ENCODE measurements at places on chromosomes 4 and X.

- no peak for DNase-seq
Observed at GRCh38 chr4:60617731-60618130, 582.4 kb upstream of the ADGRL3 start.

GRCh38 chrX:139862208-139862607 is 70.6 kb downstream of the ATP11C start:
- no peak for DNase-seq

DNA sequence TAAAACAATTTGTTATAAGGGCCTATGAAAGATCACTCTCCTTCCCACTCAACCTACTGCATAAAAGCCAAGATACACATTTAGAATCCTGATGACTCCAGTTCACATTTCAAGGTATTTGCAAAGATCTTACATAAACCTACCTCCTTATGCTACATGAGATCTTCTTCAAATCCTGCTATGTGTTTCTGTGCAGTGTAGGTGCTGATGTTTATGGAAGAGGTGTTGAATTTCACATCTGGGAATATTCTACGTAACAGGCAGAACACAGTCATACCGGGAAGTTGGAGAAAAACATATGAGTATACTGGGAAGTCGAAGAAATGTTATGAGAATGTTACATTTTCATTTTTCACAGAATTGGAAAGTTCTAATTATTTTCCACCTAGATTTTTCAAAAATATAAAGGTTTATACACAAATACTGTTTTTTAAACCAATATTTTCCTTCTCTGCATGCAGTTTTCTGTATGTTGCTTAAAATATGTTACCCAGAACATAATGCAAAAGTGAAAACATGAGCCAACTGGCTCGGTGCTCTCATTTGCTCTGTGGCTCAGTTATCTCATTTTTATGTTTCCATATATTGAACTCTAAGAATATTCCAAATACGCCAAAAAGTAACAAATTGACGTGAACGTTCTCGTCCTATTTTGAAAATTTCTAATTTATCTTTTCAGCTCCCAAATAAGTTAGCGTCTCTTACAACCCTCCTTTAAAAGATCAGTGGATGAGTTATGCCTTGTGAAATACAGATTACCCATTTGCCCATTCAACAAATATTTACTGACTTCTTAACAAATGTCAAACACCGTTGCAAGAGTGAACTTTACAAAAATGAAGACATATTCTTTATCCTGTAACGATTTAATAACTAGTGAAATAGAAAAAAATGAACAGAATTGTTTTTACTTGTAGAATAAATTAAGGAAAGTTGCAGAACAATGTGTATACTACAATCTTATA is 899.3 kb downstream of the STIM2 start:
- no peak for DNase-seq

DNA sequence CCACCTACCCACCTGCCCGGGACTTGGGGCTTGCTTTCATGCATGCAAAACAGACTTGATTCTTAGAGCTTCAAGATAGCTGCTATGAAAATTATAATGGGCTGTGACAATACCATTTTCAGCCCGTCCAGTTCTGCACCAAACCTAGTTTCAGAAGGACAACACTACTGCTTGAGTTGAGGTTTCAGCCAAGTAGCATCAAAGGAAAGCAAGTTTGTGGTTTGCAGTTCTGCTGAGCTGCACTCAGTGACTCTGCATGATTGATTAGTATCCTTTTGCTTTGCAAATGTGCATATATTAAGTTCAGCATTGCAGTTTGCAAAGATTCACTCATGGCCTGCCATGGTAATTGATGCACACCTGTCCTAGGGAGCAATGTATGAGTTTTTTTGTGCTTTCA is 442.7 kb downstream of the RPA4 start:
- no peak for DNase-seq

DNA sequence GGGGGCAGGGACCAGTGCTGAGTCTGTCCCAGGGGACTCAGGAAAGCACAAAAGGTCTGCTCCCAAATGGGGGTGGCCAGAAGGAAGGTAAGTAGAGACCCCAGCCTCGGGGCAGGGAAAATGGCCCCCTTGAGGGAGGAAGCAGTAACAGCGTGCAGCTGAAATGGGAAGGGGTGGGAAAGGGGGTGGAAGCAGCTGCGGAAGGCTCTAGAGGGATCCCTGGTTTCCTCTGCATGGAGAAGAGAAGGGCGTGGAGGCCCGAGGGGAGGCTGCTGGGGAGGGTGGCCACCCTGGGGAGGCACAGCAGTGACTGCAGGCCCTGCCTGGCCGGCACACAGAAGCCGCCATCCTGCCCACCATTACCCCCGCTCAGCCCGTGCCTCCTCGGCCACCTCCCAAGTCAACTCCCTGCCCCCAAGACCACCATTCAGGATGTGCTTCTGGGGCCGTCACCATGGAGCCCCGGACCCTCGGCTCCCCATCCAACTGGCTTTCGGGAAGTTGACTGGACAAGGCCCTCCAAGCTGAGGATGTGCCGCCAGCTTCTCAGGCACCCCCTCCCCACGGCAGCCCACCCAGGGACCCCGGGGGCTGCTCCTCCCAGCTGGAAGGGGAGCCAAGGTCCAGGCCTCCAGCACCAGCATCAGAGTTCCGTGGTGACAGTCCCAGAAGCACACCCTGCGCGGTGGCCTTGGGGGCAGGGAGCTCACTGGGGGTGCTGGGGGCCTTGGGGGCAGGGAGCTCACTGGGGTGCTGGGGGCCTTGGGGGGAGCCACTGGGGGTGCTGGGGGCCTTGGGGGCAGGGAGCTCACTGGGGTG is 23.6 kb downstream of the CFAP99 start:
- peak; percentile 24 for DNase-seq

GRCh38 chr4:158873795-158874401 is 105.1 kb downstream of the FNIP2 start:
- no peak for DNase-seq

DNA sequence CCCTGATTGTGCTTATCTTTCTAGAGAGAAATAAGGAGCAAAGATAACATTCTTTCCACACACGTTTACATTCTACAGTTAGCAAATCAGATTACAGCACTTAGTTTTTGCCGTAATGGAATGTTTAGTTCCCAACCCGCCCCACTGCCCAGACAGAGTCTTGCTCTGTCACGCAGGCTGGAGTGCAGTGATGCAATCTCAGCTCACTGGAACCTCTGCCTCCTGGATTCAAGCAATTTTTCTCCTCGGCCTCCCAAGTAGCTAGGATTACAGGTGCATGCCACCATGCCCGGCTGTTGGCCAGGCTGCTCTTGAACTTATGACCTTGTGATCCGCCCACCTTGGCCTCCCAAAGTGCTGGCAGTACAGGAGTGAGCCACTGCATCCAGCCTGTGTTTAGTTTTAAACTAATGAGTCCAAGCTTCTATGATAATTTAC is 8.4 kb upstream of the PRPS1 start:
- no peak for DNase-seq

- DNase-seq: no peak
Observed at GRCh38 chr4:154719087-154719486, 24.7 kb upstream of the LRAT start.

DNA sequence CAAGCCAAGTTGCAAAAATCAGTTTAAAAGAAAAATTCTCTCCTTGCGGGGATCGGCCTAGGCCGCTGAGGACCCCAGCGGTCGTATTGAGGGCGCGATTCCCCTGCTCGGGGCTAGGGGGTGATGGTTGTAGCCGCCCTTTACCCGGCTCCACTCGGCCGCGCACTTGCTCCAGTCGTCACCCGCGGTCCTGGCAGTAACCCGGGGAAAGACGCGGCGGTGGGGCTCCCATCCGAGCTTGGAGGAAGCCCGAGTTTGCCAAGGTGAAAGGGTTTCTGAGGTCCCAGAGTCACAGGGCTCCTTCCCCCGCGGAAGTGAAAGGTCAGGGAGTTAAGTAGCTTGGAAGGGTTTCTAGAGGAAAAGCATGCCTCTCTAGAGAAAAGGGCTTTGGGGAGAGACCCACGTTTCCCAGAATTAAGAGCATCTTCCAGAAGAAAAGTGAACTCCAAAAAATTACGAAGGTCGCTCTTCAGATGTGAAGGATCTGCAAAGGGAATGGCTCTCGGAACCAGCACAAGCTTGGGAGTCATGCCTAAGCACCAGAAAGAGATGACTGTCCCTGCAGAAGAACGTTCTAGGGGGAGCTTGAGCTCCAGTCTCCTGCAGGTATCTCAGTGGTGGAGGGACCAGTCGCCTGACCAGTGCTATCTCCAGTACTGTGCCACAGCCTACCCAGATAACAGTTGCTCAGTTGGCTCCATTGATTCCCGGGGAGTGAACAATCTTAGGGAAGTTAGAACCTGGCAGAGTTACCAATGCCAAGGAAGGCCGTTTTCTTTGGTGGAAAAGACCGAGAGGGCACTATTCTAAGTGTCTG is 875 bp downstream of the LAP3 start:
- DNase-seq: peak; percentile 68

- no peak for DNase-seq
Observed at GRCh38 chrX:3706481-3706880, 7.0 kb downstream of the PRKX start.

All from Right ventricle myocardium superior (tissue), 1 donor.